H9 (cell line): ENCODE measurements at places on chromosomes 7 and 10. TPM values are rescaled to one million over a fixed set of nuclear protein-coding genes. Genes with fewer than 3 reads are reported as not detected.

MMRN2 gene
- total RNA-seq = 1.0 and 1.4 TPM in 2 replicates

GARIN1A gene
- total RNA-seq = 0.50 and 0.98 TPM in 2 replicates

BAMBI gene
- total RNA-seq = 16.8 and 17.0 TPM in 2 replicates

ANKRD2 gene
- total RNA-seq = not detected in 2 replicates

PTPRE gene
- total RNA-seq = 0.70 and 0.77 TPM in 2 replicates

MRM2 gene
- total RNA-seq = 57.2 and 59.0 TPM in 2 replicates

OGA gene
- total RNA-seq = 120 and 125 TPM in 2 replicates

NOS3 gene
- total RNA-seq = 4.5 and 4.7 TPM in 2 replicates

PPP1R17 gene
- total RNA-seq = 1.2 and 1.7 TPM in 2 replicates

HMX2 gene
- 0.35 and 0.46 TPM in 2 replicates for total RNA-seq

DNA sequence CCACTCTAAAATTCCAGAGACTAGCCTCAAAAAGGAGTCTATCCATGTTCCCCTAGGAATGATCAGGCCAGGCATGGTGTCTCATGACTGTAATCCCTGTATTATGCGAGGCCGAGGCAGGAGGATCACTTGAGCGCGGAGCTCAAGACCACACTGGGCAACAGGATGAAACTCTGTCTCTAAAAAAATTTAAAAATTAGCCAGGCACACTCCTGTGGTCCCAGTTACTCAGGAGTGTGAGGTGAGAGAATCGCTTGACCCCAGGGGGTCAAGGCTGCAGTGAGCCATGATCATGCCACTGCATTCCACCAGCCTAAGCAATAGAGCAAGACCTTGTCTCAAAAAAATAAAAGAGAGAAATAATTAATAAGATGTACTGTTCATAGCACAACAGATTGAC lies 256.8 kb downstream of the KCND2 start:
- H3K27me3 ChIP-seq = no peaks in the 10 kb centered on the region
- H3K4me1 ChIP-seq = no peaks in the 10 kb centered on the region; the same call in 1 of the 2 replicates
- no peak overlapping the region for H3K4me3 ChIP-seq
- H3K27ac ChIP-seq = no peak overlapping the region
- H3K36me3 ChIP-seq = peaks cover 5% of the 10 kb centered on the region; the same call in 1 of the 2 replicates
- DNase-seq = no peak

DNA sequence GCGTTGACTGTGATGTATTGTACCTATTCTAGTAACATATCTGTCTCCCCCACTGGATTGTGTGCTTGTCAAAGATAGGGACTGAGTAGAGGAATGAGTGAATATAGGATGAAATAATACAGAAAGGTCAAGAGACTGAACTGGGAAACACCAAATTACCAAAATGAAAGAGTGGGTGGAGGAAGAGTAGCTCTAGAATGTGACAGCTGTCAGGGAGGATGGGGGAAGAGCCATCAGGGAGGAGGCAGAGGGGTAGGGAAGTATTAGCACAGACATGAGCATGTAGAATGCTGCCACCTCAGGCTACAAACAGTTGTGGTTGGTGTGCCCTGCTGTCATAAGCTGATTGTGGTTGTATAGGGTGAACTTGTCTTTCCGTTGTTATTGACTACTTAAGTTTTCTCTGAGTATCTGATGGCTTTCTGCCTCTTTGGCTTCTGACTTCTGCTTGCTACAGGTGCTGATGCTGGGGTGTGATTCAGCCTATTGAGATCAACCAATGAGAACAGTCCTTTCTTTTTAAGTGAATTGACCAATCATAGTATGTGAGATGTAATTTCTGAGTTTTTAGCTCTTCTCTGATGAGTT lies 5.6 kb downstream of the CCSER2 start:
- H3K4me1 ChIP-seq = peaks cover 7% of the 10 kb centered on the region; the same call in 1 of the 2 replicates
- H3K27ac ChIP-seq = no peak overlapping the region
- no peak for DNase-seq
- no peaks in the 10 kb centered on the region for H3K36me3 ChIP-seq
- no peaks in the 10 kb centered on the region for H3K27me3 ChIP-seq

DNA sequence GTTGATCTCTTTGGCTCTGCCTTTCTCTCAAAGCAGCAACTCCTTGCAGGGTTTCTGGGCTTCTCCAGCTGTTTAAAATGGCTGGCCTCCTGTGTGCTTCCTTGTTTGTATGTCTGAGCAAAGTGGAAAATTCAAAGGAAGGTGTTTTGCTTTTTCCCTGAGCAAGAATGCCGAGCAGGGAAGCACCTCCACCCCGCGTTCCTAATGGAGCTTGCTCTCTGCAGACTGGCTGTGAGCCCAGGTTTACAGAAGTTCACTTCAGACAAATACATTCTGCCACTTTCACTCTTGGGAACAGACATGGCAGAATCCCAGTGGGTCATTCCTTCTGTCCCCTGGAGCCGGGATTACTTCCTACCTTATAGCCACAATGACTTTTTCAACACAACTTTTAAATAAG lies 181.8 kb upstream of the AGK start:
- H3K36me3 ChIP-seq = peaks cover 1% of the 10 kb centered on the region; the same call in 1 of the 3 replicates
- H3K4me3 ChIP-seq = no peak overlapping the region
- DNase-seq = no peak
- H3K27ac ChIP-seq = no peak overlapping the region
- no peaks in the 10 kb centered on the region for H3K27me3 ChIP-seq

GRCh38 chr10:100020886-100021253 lies 11.1 kb upstream of the DNMBP start:
- H3K27me3 ChIP-seq = no peaks in the 10 kb centered on the region
- no peak overlapping the region for H3K27ac ChIP-seq
- peak; percentile 33 for DNase-seq
- H3K4me1 ChIP-seq = no peaks in the 10 kb centered on the region
- H3K4me3 ChIP-seq = no peak overlapping the region

GRCh38 chr7:110187877-110188554 lies 902.9 kb upstream of the LRRN3 start:
- no peak overlapping the region for H3K4me3 ChIP-seq
- DNase-seq = no peak
- H3K4me1 ChIP-seq = no peaks in the 10 kb centered on the region
- H3K27ac ChIP-seq = no peak overlapping the region
- H3K36me3 ChIP-seq = peaks cover 28% of the 10 kb centered on the region

DNA sequence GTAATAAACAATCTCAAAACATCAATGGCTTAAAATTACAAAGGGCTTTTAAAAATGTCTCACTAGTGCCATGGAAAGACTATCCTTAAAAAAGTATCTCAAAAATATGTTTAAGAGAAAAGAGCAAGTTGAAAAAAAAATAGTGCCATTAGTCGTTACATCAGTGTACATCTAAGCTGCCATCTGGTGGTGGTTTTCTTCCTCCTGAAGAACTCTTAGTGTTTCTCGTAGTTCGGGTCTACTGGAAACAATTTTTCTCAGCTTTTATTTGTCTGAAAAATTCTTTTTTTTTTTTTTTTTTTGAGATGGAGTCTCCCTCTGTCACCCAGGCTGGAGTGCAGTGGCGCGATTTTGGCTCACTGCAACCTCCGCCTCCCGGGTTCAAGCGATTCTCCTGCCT lies 5.9 kb upstream of the GARIN1A start:
- H3K27me3 ChIP-seq = no peaks in the 10 kb centered on the region
- H3K36me3 ChIP-seq = peaks cover 15% of the 10 kb centered on the region
- no peak for DNase-seq
- no peak overlapping the region for H3K27ac ChIP-seq

DNA sequence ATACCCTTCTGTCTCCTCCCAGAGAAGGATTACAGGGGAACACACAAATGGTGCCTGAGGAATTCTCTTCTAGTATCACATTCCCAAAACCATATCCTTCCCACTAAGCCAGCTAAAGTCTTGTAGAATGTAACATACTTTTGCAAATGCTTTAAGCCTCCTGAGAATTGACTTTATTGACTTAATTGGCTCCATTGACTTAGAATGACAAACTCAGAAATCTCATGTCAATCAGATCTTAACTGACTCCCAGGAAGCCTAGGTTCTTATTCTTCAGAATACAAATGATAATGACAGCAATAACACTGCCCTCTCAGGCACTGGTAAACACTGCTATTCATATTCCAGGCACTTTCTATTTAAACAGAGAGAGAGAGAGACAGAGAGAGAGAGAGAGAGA lies 356.9 kb upstream of the PRKCQ start:
- no peak for DNase-seq
- H3K36me3 ChIP-seq = peaks cover 27% of the 10 kb centered on the region
- no peak overlapping the region for H3K27ac ChIP-seq
- H3K4me3 ChIP-seq = no peak overlapping the region

DNA sequence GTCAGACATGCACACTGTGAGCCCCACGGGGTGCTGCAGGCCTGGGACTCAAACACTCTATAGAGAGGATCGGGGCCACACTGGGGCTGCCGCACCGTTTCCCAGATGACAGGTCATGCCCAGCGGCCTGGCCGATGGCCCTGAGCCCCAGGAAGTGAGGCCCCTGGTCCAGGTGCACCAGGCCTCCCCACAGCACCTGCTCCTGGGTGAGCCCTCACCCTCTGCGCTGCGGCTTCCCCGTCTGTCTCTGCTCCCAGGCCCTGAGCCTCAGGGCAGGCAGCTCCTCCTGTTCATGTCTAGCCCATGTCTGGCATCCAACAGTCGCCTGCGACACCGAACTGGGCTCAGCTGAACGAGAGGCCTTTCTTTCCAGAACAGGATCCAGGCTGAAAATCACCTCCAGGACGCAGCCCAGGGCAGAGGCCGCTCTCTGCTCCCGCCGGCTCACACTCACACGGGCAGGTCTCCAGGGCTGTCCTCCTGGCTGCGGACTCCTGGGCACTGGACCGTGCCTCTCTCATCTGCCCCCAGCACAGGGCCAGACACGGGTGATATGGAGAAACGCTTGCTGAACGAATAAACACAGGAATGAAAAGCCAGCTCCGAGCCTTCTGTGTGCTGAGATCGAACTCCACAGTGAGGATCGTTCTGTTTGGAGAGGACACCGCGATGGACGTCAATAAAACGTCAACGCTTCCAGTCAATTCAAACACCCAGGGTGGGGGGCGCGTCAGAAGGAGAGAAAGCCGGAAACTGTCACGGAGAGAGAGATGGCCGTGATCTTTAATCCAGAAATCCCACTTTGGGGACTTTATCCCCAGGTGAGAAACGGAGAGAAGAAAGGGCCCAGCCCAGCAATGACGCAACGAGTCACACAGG lies 202.4 kb downstream of the ELFN1 start:
- H3K36me3 ChIP-seq = peaks cover 13% of the 10 kb centered on the region
- no peak overlapping the region for H3K4me3 ChIP-seq
- H3K27ac ChIP-seq = no peak overlapping the region

DNA sequence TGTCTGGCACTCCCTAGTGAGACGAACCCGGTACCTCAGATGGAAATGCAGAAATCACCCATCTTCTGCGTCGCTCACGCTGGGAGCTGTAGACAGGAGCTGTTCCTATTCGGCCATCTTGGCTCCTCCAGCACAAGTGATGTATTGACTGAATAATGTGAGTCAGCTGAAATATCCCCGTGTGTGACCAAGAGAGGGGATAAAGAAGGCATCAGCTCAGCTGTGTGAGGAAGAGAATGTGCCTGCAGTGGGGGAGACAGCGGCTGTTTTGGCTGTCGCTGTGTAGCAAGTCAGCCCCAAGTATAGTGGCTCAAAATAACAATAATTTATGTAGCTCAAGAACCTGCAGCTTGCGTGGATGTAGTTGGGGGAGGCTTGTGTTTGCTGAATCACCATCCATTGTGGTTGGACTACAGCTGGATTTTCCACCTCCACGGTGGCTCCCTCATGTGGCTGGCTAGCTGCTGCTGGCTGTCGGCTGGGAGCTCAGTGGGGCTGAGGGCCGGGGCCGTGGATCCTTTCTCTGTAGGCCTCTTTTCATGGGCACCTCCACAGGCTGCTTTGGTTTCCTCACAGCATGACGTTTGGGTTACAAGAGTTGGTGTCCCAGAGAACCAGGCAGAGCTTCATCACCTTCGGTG lies 434.5 kb downstream of the CCSER2 start:
- peak overlapping the region; percentile 38 for H3K4me3 ChIP-seq
- no peaks in the 10 kb centered on the region for H3K36me3 ChIP-seq
- DNase-seq = peak; percentile 52
- no peaks in the 10 kb centered on the region for H3K27me3 ChIP-seq

DNA sequence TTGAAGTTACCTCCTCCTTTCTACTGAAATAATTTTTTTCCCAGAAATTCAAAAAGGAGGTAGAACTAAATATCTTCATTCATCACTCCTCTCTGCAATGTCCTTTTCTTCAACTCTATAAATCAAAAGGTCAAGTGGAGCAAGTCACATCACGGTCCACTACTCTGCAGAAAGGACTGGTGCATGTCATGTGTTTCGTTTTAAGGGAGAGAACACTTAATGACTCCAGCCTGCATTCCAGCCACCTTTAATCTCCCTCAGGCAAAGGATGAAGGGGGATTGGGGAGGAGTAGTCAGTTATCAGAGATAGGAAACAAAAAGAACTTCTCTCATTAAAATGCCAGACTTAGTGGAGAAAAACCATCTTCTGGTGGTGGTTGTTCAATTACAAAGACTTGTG lies 78.9 kb downstream of the ANK3 start:
- H3K4me3 ChIP-seq = no peak overlapping the region
- no peak for DNase-seq
- no peaks in the 10 kb centered on the region for H3K27me3 ChIP-seq
- no peak overlapping the region for H3K27ac ChIP-seq
- no peaks in the 10 kb centered on the region for H3K36me3 ChIP-seq
- no peaks in the 10 kb centered on the region for H3K4me1 ChIP-seq

- DNase-seq = no peak
- no peaks in the 10 kb centered on the region for H3K4me1 ChIP-seq
- no peak overlapping the region for H3K27ac ChIP-seq
Observed at GRCh38 chr7:68943786-68944185, 654.5 kb upstream of the AUTS2 start.

GRCh38 chr10:71996592-71997371 lies 32.6 kb downstream of the CHST3 start:
- H3K4me1 ChIP-seq = no peaks in the 10 kb centered on the region; the same call in 1 of the 2 replicates
- no peak overlapping the region for H3K4me3 ChIP-seq
- DNase-seq = no peak
- H3K27ac ChIP-seq = no peak overlapping the region
- H3K36me3 ChIP-seq = no peaks in the 10 kb centered on the region
- H3K27me3 ChIP-seq = no peaks in the 10 kb centered on the region

- DNase-seq = no peak
- no peaks in the 10 kb centered on the region for H3K36me3 ChIP-seq
- no peak overlapping the region for H3K27ac ChIP-seq
- no peaks in the 10 kb centered on the region for H3K4me1 ChIP-seq
Observed at GRCh38 chr7:21850531-21851285, 95.0 kb downstream of the CDCA7L start.

DNA sequence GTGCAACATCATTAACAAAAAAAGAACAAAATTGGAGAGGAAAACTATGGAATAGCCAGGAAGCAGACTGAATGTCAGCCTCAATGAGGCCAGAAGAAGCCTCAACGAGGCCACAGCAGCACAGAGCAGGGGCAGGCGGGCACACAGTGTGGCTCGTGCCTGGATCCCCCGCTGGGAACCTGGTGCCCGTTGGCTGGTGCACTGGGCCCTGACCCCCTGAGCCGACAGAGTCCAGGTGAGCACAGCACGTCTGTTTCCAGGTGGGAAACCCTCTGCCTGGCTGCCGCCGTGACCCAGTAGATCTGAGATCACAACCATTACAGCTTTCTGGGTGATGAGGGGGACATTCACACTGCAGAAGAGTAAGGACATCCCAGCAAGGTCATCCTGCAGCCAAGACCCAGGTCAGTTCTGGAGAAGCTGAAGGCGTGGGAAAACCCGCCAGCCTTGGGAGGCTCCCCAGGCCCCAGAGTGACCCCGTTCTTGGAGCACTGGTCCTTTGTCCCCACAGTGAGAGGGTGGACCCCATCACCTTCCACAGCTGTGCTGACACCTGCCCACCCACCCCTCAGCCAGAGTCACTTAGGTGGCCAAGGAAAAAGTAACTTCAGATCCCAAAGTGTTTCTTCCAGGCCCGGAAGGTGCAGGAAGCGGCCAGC lies 222.1 kb downstream of the ADARB2 start:
- H3K4me1 ChIP-seq = no peaks in the 10 kb centered on the region
- H3K36me3 ChIP-seq = no peaks in the 10 kb centered on the region; the same call in 2 of the 3 replicates
- no peak overlapping the region for H3K4me3 ChIP-seq
- no peak for DNase-seq
- H3K27me3 ChIP-seq = no peaks in the 10 kb centered on the region
